Coronary artery (tissue), 2 donors: ENCODE measurements at places on chromosomes 1 and 21.

DNA sequence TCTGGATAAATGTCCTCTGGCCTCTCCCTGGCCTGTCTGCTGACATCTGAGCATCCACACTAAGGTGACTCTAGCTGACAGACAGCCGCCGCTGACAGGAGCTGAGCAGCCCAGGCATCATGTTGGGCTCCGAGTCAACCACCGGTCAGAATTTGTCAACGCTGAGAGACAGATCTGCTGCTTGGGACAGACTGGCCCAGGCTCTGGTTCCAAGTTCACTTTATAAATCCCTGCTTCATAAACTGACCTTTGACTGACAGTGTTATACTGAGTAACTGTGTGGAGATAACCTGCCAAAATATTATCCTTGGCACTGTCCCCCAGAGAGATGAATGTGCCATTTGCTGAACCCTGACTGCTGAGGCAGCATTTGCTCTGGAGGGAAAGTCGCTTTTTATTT is 616.7 kb downstream of the NPHP4 start:
- DNase-seq = no peak

- DNase-seq = peak; percentile 84
These were observed 1.2 kb upstream of the LUZP1 start for GRCh38 chr1:23169727-23170335.

- no peak for DNase-seq
These were observed 44.9 kb downstream of the PLA2G4A start for GRCh38 chr1:186873687-186874086.

DNA sequence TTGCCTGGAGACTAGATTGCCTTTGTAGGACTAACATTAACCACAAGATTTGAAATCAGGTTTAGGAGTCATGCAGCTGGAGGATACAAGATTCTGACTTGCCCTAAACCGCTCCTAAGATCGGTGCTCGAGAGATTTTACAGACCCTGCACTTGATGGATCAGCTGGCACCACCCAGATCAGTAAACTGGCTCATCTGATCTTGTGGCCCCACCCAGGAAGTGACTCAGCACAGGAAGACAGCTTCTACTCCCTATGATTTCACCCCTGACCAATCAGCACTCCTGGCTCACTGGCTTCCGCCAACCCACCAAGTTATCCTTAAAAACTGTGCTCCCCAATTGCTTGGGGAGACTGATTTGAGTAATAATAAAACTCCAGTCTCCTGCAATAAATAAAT is 876 bp upstream of the CATSPERE start:
- DNase-seq = no peak

DNA sequence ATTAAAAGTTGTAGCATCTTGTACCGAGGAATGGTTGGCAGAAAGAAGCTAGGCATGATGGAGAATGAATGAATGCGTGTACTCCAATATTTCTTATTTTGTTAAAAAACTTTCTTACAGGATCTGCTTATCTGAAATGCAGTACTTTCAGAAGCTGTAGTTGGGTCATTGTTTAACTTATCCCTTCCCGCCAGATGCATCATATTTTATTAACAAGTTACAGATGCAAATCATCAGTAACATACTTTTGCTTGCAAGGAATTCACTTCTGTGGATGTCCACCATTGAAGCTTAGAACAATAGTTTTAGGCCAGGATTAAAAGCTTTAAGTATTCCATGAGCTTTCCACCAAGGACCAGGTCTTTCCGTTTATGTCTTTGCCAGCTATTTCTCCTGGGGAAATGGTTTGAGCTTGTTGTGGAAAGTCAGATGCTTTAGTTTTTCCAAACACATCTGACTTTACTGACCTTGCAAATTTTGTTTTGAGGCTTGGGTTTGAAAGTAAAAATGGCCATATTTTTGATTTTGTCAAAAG is 65.4 kb downstream of the PATJ start:
- DNase-seq = no peak

GRCh38 chr1:1259951-1260600 is 13.6 kb upstream of the C1QTNF12 start:
- no peak for DNase-seq

GRCh38 chr1:89907727-89908212 is 86.9 kb downstream of the LRRC8D start:
- DNase-seq = no peak

DNA sequence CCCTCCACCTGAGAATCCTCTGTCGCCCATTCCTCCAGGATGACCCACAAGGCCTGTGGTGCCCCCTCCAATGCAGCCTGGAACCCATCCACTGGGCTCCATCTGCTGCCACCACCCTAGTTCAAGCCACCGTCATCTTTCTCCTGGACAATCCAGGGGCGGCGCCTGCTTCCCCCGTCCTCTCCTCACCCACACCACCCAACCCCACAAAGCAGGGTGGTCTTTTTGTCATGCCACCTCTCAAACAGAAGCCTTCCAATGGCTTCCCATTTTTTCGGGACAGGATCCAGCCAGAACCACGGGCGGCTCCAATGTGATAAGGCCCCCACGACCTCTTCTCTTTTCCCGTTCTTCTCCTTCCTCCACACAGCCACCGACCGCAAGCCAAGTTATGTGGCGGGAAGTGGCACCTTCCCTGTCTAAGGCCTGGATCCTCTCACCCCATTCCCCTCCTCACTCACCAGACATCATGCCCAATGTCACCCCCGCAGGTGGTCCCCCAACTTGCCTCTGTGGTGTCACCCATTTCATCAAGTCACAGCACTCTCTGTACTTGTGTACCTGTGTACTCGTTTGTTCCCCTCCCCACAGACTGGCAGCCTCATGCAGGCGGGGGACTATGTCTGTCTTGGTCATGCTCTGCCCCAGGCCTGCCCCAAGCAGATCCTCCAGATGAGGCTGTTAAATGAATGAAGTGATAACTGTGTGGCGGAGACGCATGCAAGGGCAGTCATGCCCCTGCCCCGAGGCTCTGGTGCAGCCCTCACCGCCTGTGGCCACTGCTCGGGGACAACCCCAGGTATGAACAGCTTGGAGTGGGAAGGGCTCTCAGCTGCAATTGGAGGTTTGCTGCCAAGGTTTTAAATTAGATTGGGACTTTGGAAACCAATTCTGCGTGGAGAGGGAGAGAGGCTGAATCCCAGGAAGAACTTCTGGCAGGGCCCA is 11.0 kb downstream of the UBXN11 start:
- no peak for DNase-seq

- DNase-seq = no peak
These were observed 3.0 kb upstream of the MPL start for GRCh38 chr1:43334453-43335205.

GRCh38 chr1:207892764-207893163 is 18.2 kb downstream of the CD34 start:
- DNase-seq = no peak

- no peak for DNase-seq
These were observed 2.9 kb upstream of the MTF1 start for GRCh38 chr1:37862330-37862729.

GRCh38 chr1:97934491-97934890 is 13.7 kb upstream of the DPYD start:
- no peak for DNase-seq

- DNase-seq = no peak
These were observed 29.1 kb downstream of the STPG1 start for GRCh38 chr1:24384251-24385090.

DNA sequence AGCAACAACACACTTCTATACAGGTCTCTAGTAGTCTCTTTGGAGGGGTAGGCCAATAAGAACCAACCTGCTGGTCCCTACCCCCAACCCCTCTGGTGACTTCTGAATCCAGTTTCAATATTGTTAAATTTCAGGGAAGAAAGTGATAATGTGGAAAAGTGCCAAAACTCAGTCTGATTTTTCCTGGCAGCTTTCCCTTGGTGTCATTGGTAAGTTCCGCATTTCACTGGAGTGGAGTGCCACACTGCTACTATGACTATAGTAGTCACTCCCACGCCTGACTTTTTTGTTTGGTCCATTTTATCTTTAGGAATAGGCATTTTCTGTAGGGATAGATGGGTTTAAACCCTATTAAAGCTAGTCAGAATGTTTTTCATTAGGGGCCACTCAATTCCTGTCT is 5.7 kb upstream of the ARID1A start:
- no peak for DNase-seq

GRCh38 chr1:243609698-243610097 is 240.3 kb downstream of the AKT3 start:
- no peak for DNase-seq

DNA sequence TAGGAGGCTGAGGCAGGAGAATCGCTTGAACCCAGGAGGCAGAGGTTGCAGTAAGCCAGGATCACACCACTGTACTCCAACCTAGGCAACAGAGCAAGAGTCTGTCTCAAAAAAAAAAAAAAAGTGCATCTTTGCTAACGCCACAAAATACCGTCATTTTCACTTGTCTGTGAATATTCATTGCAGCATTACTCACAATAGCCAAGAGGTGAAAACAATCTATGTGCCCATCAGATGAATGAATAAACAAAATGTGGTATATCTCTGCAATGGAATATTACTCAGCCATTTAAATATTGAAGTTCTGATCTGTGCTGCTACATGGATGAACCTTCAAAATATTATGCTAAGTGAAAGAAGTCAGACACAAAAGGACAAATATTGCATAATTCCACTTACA is 7.9 kb upstream of the TIAM1 start:
- DNase-seq = no peak

DNA sequence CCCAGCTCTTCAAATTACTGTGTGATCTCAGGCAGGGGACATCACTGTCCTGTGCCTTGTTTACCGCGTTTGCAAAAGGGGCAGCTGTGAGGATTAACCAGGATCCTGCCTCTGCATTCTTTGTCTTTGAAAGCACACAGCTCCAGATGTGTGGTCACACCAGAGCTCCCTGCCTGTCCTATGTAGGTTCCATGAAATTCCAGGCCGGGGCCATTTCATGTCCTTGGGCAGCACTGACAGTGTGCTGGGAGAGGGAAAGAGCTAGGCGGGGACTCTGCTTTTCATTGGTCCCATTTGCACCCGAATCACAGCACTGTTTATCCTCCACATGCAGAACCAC is 42.2 kb upstream of the SELENON start:
- no peak for DNase-seq

- no peak for DNase-seq
These were observed 22.1 kb downstream of the NEK2 start for GRCh38 chr1:211653293-211653692.

DNA sequence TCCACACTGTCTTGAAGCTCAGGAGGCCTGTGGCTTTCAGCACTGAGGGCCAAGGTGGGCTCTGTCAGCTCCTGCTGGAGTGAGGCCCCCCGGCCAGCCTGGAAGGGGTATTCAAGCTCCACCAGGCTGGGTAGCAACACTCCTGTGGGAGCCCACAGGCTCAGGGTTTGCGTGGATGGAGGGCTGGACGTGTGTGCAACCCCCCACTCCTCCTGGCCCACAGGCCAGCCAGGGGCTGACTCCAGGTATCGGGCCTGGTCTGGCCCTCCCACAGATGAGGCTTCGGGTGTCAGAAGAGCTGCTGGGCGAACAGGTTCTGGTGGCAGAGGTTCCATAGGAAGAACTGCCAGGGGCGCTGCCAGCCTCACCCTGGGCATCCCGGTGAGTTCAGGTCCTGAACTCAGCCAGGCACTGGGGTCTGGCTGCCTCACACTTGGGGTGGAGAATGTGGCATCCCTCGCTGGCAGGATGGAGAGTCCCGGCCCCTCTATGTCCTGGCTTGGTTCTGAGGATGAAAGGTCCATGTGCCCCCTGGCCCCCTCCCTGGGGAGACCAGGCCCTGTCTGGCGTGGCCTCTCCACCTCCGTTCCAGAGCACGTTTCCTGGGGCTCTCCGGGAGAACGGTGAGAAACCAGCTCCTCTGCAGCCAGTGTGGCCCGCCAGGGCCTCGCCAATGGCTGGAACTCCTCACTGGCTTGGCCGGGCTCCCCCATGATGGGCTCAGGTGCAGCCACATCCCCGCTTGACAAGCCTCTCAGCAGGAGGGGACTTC is 64.6 kb upstream of the TARDBP start:
- no peak for DNase-seq

DNA sequence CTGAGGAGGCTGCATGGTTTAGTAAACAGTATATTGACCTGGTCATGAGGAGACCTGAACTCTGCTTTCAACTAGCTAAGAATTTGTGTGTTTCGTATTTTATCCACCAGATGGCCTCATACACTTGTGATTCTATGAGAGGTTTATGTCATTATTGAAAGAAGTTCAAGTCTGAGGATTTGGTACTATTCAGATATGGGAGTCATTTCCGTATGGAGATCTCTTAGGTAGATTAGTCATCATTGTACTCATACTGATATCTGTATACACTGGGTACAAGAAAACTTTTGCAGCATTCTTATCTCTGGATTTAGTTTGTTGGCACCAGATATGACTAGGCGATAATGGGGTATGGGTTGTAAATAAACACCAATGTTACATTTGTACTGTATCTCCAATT is 26.6 kb downstream of the ATF6 start:
- DNase-seq = no peak

GRCh38 chr1:25817840-25818501 is 1.8 kb upstream of the MTFR1L start:
- no peak for DNase-seq

DNA sequence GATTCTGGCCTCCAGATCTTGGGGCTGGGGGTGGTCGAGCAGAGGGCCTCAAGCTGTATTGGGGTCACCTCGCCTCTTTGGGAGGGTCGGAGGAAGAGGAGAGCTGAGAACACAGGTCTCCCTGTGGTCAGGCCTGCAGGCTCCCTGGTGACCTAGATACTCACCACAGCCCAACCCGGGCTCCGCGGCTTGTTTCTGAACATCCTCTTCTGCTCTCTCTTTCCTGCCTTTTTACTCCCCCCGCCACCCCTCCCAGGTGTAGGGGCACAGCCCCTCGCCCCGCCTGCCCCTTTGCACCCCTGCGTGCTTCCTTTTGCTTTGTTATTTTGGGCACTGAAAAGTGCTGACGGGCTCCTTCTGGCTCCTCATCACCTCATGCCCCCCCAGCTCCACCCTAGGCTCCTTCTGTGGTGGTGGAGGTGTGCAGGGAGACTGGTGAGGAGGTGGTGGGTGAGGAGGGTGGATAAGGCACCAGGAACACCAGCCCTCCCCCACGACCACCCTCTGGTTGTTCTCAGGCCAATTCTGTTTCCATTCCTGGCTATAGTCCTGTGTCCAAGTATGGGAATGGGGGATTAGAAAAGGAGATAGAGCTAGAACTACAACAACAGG is 10.6 kb upstream of the LINGO4 start:
- no peak for DNase-seq

- DNase-seq = no peak
These were observed 25.6 kb upstream of the KAZN start for GRCh38 chr1:14572861-14573260.

- DNase-seq = no peak
These were observed 36.5 kb downstream of the ARHGEF10L start for GRCh38 chr1:17575797-17576518.

DNA sequence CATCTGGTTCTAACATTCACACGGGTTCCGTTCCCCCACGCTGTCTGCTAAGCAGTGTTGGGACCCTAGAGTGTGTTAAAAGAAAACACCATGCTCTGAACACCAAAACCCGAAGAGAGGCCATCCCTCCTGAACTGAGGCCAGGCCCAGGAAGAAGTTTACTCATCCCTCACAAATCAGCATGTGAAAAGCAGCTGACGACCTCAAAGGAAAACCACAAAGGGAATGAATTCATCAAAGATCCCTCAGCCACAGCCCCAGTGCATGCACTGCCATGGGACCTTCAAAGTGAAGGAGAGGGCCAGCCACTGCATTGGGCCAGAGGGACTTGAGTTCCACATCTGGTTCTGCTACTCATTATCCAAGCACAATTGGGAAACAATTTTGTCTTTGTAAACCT is 7.0 kb upstream of the PSEN2 start:
- DNase-seq = no peak
